ENCODE measurements at places on chromosomes 13 and 19.

- no peak for DNase-seq
Observed at GRCh38 chr19:28297586-28298157, 915.3 kb downstream of the UQCRFS1 start.

GRCh38 chr19:45502111-45502510 lies 3.9 kb downstream of the PPM1N start:
- no peak for DNase-seq

GRCh38 chr19:46387713-46388130 lies 25.6 kb downstream of the CCDC8 start:
- DNase-seq = no peak

- DNase-seq = peak; percentile 26
Observed at GRCh38 chr19:48391100-48392005, at the start of gene KDELR1. Gene KDELR1 (minus strand): TSS chr19:48391551. CDS start chr19:48391358, 193 bp downstream.

DNA sequence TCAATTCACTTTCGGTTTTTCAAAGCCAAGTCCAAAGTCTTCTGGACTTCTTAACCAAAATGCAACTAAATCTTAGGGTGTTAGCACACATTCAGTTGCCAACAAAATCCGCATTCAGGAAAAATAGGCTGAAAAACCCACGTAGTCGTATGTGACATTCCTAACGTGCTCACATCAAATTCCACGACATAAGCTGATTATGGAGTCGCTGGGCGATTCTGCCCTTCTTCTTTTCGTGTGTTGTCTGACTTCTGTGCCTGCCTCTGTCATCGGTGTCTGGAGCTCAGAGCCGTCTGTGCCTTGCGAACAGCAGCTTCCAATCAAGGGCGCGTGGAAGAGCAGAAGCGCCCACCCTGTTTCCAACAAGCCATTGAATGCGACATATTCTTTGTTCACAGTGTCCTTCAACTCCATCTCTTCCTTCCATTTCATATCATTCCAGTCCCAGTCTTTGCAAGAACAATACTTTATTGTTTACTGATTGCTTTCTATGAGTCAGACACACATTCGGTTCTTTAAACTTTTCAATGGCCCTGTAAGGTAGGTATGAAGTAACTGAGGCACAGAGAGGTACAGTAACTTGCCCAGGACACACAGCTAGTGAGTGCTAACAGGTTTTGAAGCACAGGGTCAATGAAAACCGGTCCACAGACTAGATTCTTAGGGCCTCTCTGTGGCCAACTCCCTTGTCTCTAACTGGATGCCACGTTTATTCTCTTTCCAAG lies 8.2 kb upstream of the ZNF507 start:
- no peak for DNase-seq

DNA sequence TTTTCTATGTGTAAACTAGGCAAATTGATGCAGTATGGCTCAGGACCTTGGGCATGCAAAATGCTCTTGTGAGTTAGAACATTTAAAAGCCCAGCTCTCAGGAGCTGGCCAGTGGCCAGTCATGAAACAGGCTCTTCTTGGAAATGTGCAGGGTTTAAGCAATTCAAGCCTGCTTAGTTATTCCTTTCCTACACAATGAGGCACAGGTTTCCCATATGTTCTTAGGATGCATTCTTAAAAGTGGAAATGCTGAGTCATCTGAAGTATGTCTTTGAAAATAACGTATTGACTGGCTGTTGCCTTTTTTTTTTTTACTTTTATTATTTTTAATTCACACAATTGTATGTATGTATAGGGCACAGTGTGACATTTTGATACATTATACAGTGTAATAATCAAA lies 300.7 kb downstream of the SLC7A1 start:
- no peak for DNase-seq

- no peak for DNase-seq
Observed at GRCh38 chr19:29216021-29216420, 3.1 kb upstream of the UQCRFS1 start.

GRCh38 chr13:72505376-72505775 lies 222.1 kb downstream of the MZT1 start:
- DNase-seq = no peak

GRCh38 chr13:64078025-64078424 lies 2662.4 kb upstream of the PCDH20 start:
- no peak for DNase-seq

DNA sequence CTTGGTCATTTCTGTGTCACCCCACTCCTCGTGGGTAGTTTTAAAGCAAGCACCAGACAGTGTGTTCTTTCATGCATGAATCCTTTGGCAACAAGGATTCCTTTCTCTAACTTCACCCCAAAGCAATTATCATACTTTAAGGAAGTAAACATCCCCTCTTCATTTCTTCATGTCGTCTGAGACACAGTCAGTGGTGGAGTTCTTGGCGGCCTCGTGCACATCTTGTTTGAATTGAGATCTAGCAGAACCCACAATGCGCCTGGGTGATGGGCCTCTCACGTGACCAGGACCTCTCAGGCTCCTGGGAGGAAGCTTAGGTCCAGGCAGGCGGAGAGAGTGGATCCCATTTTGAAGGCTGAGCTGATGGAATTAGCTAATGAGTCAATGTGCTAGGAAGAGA lies 2.6 kb downstream of the ACSBG2 start:
- no peak for DNase-seq

DNA sequence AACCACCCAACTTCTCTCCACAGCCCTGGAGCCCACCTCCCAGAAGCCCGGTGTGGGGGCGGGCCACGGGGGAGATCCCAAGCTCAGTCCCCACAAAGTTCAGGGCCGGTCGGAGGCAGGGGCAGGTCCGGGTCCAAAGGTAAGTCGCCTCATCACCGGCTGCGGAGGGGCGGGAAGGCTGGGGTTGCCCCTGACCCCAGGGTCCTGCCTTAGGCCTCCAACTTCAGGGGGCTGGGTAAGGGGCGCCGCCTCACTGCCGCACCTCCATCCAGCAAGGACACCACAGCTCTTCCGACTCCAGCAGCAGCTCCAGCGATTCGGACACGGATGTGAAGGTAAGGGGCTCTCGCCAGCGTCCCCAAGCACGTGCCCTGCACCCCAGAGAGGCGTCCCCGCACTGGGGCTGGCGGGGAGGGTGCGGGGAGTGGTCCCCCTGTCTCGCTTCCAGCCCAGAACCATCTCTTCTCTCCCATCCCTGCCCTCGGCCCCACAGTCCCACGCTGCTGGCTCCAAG lies 358 bp downstream of the C19orf33 start:
- DNase-seq = no peak

- DNase-seq = no peak
Observed at GRCh38 chr19:33152176-33152575, 20.3 kb downstream of the WDR88 start.

DNA sequence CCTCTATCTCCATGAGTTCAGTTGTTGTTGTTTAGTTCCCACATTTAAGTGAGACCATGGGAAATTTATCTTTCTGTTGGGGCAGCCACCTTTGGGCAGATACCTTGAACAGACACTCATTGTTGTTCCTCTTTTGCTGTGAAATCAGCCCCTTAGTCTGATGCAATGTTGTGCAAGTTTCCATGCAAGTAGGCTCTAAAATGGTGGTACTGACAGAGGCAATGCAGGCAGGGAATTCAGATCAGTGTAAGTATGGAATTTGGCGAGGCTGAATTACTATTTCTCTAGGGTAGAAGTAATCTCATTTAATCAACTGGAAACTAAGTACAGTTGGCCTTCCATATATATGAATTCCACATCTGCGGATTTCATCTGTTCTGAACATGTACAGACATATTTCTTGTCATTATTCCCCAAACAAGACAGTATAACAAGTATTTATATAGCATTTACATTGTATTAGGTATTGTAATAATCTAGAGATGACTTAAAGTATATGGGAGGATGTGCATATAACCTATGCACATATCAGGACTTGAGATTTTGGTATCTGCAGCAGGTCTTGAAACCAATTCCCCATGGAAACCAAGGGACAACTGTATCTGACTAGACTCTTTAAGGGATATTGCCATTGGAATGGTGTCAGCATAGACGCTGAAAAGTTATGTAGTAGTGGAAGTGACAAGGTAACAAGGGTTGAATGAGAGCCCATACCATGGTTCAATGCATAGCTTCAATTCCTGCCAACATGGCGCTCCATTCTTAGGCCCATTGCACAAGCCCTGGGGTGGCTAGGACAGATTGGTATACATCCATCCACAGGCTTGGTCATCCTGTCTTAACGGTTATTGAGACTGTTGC lies 281.5 kb upstream of the HTR2A start:
- DNase-seq = no peak

DNA sequence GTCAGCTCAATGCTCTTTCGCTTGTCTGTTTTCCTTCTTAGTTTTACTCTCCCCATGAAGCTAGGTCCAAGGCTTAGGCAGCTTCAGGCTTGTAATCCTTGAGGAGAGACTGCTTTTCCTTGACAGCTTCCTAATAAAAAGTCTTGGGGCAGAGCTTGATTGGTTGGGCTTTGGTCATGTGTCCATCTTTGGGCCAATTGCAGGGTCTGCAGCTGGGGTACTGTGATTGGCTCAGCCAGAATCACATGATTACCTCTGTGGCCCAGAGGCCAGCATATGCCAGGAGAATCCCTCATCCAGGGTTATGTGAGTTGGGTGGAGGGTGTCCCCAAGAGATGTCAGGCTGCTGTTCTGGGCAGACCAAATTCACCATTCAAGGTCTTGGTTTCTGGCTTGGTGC lies 8.1 kb downstream of the KLK1 start:
- DNase-seq = no peak

DNA sequence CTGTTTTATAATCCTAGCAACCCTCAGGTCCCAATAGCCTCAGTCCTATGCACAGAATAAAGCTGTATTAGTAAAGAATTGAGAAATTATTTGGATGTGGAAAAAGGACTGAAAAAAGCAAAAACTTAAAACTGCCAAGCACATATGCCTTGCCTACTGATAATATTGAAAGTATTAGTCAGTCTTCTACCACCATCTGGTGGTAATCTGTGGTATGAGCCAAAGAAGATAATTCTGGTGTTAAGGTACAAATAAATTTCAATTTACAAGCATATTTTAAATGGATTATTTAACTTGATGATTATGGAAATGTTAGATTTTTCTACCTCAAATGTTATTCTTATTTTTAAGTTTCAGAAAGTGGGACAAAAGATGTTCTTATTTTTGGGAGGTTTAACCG lies 460.3 kb upstream of the KLHL1 start:
- peak; percentile 49 for DNase-seq

- no peak for DNase-seq
Observed at GRCh38 chr13:80877209-80877943, 536.5 kb upstream of the SPRY2 start.

- no peak for DNase-seq
Observed at GRCh38 chr19:2426611-2427428, 566 bp downstream of the TIMM13 start.

DNA sequence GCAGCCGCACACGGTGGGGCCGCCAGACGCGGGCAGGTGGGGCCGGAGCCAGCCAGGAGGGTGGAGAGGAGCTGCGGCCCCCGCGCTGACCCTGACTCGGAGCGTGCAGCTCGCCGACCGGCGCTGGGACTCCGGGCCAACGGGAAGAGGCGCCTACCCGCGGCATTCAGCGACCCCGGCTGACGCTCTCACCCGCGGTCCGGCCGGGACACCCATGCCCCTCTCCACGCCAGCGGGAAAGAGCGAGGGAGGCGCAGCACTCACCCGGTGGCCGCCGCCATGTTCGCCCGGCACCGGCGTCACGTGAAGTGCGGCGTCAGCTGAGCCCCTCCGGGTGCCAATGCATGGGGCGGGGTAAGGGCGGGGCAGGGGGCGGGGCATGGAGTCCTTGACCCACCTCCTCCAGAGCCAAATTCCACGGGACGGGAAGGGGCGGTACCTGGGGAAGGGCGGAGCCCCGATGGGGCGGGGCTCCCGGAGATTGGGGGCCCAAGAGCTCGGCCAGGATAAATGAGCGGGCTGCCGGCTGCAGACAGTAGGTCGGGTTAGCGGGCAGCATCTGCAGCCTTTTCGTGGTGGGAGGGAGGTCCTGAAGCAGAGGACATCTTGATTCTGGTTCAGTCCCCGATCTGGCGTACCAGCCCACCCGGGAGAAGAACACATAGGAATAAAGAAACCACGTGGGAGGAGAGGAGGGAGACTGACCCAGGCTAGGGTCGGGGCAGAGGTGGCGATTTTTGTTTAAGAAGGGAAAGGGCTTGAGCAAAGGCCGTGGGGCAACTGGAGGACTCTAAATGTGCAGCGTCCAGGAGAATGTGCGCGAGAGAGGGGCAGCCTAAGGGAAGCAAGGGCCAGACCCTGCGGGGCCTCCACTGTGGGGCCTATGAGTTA lies at the start of gene PEPD:
TSS of gene PEPD (minus strand) at position 312 of the 891 bp plus-strand sequence. CDS start at position 281, 31 bp downstream.
- peak; percentile 72 for DNase-seq

DNA sequence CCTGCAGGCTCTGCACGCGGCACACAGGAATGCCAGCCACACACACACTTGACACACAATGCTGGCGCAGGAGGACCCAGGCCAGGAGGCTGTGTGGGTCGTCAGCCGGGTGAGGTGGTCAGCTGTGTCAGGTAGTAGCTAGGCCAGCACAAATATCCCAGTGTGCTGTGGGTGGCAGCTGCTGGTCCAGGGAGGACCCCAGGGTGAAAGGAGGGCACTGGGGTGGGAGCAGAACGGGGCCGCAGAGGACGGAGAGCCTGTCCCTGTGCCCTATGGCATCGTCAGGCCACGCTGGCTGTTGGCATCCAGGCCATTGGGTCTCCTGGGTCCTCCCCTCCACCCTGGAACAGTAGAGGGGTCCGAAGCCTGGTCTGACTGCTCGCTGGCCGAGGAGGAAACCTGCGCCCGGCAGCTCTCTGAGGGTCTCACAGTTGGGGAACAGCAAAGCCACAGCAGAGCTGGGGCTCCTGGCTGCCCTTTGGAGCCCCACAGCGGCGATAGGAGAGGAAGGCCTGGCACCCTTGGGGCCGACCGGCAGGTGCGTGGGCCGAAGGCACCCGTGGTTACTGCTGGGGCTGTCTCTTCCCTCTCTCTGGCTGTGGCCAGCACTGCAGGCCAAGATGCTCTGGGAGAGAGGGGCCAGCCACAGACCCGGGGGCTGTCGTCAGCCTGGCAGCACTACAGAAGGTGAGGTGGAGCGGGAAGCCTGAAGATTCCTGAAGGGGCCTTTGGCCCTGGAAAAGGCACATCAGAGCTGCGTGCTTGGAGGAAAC lies 27.3 kb downstream of the C13orf46 start:
- no peak for DNase-seq

DNA sequence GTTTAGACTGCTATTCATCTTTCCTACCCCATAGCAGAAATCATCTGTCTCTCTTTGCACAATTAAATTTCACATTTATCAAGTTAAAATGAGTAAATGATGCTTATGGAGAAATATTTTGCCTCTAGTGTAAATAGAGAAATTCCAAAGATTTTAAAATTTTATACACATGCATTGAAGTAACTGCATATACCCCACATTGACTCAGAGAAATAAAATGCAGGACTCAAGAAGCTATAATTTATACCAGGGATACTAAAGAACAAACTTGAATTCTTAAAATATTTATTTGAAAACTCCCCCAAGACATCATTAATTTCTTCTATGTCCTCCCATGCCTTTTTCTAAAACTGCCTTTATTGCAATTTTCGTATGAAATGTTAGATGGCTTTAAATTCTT lies 165.8 kb downstream of the DIAPH3 start:
- DNase-seq = no peak

GRCh38 chr19:55366790-55367189 lies 3.5 kb downstream of the IL11 start:
- no peak for DNase-seq

Measured in astrocyte of the cerebellum (primary cell).